Upper lobe of left lung (tissue), 6 donors: ENCODE measurements at places on chromosomes 1 and 21. TPM values are rescaled to one million over a fixed set of nuclear protein-coding genes. Genes with fewer than 3 reads are reported as not detected.

PEX19 gene
- 32.5 TPM for total RNA-seq

GPX7 gene
- total RNA-seq, result 11.5 TPM

KRTAP21-2 gene
- not detected for total RNA-seq

ADAM30 gene
- total RNA-seq, result not detected

BARHL2 gene
- not detected for total RNA-seq

SAMSN1 gene
- 19.2 TPM for total RNA-seq

TCHH gene
- total RNA-seq, result 0.29 TPM

DNA sequence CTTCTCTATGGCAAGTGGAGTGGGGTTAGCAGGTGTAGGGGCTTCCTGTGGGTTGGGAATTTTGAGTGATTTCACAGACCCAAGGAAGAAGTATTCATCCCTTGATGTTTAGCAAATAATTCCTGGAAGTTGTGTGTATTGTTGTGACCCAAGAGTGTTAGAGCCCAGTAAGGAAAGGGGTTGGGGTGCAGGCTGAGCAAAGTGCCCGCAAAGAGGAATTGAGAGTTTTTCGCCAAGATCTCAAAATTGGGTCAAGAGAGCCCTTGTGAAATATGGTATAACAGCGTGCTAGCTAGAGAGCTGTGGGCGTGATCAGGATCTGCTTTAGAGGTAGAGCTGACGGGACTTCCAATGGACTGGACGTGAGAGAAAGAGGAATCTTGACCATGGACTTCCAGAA lies 73.0 kb upstream of the LAPTM5 start:
- peaks cover 5% of the 10 kb centered on the region for H3K4me1 ChIP-seq
- H3K27me3 ChIP-seq, result no peaks in the 10 kb centered on the region
- H3K27ac ChIP-seq, result no peak overlapping the region
- H3K36me3 ChIP-seq, result no peaks in the 10 kb centered on the region

DNA sequence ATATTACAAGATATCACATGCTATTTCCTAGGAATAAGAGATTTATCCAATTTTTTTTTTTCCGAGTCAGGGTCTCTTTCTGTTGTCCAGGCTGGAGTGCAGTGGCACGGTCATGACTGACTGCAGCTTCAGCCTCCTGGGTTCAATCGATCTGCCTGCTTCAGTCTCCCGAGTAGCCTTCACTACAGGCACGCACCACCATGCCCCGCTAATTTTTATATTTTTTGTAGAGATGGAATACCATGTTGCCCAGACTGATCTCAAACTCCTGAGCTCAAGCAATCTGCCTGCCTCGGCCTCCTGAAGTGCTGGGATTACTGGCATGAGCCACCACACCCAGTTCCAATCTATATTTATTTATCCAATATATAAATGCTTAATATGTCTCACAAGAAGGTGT lies 18.0 kb upstream of the WDTC1 start:
- no peaks in the 10 kb centered on the region for H3K4me1 ChIP-seq
- no peak overlapping the region for H3K27ac ChIP-seq
- DNase-seq, result no peak
- H3K36me3 ChIP-seq, result no peaks in the 10 kb centered on the region

GRCh38 chr1:153612755-153613331 lies at the start of gene S100A16:
TSS of gene S100A16 (minus strand) at chr1:153613137. CDS start at chr1:153608151, 4,986 bp downstream.
- peak; percentile 87 for DNase-seq
- peak within 1 kb of the TSS; percentile 95 for H3K27ac ChIP-seq
- H3K4me3 ChIP-seq, result peak within 1 kb of the TSS; percentile 49
- H3K27me3 ChIP-seq, result no peaks in the 10 kb centered on the region
- H3K4me1 ChIP-seq, result peaks cover 74% of the 10 kb centered on the region

GRCh38 chr1:59766227-59766855 lies 48.4 kb upstream of the HOOK1 start:
- no peak for DNase-seq
- H3K4me3 ChIP-seq, result no peak overlapping the region
- H3K4me1 ChIP-seq, result no peaks in the 10 kb centered on the region
- no peak overlapping the region for H3K27ac ChIP-seq
- H3K27me3 ChIP-seq, result no peaks in the 10 kb centered on the region

- no peak for DNase-seq
- peaks cover 3% of the 10 kb centered on the region for H3K36me3 ChIP-seq
- no peak overlapping the region for H3K27ac ChIP-seq
Measured at GRCh38 chr1:230176871-230177411, 109.9 kb downstream of the GALNT2 start.

GRCh38 chr1:69388044-69388443 lies 179.7 kb upstream of the LRRC7 start:
- DNase-seq, result no peak
- no peaks in the 10 kb centered on the region for H3K27me3 ChIP-seq
- H3K36me3 ChIP-seq, result no peaks in the 10 kb centered on the region
- no peak overlapping the region for H3K27ac ChIP-seq

DNA sequence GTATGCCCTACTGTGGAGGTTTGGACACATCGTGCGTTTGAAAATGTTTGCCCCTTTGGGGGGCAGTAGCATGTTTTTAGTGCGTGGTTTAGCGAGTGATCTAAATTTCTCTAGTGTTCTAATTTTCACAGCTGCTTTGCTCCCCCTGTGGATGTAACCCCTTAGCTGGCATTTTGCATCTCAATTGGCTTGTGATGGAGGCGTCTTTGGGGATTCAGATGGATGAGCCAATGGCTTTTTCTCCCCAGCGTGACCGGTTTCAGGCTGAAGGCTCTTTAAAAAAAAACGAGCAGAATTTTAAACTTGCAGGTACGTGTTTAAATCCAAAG lies 836 bp downstream of the CDC7 start:
- peak overlapping the region; percentile 93 for H3K27ac ChIP-seq
- peaks cover 14% of the 10 kb centered on the region for H3K4me1 ChIP-seq
- H3K36me3 ChIP-seq, result no peaks in the 10 kb centered on the region
- no peak for DNase-seq

DNA sequence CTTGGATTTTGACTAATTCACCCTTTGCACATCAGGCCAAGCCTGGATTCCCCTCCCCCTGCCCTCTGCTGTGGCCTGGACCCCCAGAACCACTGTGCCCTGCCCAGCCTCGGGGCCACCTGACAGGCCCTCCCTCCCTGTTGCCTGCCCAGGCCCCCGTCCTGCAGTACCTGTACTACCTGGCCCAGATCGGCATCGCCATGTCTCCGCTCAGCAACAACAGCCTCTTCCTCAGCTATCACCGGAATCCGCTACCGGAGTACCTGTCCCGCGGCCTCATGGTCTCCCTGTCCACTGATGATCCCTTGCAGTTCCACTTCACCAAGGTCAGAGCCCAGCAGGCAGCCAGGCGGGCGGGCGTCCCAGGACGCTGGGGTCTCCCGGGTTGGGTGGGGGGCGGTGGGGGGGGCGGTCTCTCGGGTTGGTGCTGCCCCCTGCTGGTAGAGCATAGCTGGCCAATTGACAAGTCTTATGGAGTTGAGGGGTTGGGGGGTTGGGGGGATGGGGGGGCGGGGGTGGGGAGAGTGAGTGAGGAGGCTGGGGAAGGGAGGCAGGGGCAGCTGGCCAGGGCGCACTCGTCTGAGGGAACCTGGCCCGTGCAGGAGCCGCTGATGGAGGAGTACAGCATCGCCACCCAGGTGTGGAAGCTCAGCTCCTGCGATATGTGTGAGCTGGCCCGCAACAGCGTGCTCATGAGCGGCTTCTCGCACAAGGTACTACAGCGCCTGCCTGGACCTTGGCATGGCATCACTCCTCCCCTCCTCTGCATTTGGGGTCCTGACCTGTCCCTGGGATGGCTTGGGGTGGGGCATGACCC lies 10.7 kb downstream of the AMPD2 start:
- H3K4me3 ChIP-seq, result no peak overlapping the region
- H3K4me1 ChIP-seq, result no peaks in the 10 kb centered on the region
- H3K27me3 ChIP-seq, result no peaks in the 10 kb centered on the region
- peak; percentile 72 for DNase-seq

- no peaks in the 10 kb centered on the region for H3K4me1 ChIP-seq
- no peaks in the 10 kb centered on the region for H3K27me3 ChIP-seq
- no peak overlapping the region for H3K4me3 ChIP-seq
- no peaks in the 10 kb centered on the region for H3K36me3 ChIP-seq
- peak; percentile 2 for DNase-seq
Measured at GRCh38 chr1:53628286-53628955, 110.5 kb downstream of the GLIS1 start.

- peaks cover 29% of the 10 kb centered on the region for H3K4me1 ChIP-seq
- H3K27me3 ChIP-seq, result no peaks in the 10 kb centered on the region
- H3K4me3 ChIP-seq, result peak overlapping the region; percentile 95
- peak overlapping the region; percentile 93 for H3K27ac ChIP-seq
- no peak for DNase-seq
Measured at GRCh38 chr1:228407106-228408040, 738 bp upstream of the TRIM11 start.

GRCh38 chr21:39094847-39095579 lies 88.2 kb downstream of the PSMG1 start:
- no peak for DNase-seq
- H3K4me1 ChIP-seq, result peaks cover 10% of the 10 kb centered on the region
- no peaks in the 10 kb centered on the region for H3K36me3 ChIP-seq
- peak overlapping the region; percentile 86 for H3K27ac ChIP-seq
- no peaks in the 10 kb centered on the region for H3K27me3 ChIP-seq

DNA sequence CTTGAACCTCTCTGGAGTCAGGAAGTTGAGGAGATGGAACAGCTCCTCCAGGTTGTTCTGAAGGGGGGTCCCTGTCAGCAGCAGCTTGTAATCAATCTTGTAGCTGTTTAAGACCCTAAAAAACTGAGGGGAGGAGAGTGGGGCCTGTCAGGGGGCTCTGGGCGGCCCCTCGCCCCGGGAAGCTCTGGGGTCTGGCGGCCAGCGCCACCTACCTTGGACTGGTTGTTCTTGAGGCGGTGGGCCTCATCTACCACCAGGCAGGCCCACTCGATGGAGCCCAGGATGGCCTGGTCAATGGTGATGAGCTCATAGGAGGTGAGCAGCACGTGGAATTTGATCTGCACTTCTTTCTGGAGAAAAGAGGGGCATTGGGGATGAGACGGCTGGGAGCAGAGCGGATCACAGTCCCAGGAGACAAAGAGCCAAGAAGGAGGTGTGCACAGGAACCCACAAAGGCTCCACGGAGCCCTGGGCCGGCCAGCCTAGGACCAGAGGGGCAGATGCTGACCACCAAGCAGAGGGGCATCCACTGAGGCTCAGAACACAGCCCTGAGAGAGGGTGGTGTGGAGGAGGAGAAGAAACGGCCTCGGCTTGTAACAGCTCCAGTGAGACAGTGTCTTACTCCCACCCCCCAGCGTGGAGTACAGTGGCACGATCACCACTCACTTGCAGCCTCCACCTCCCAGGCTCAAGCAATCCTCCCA lies 43.5 kb downstream of the CHD5 start:
- no peaks in the 10 kb centered on the region for H3K36me3 ChIP-seq
- no peak overlapping the region for H3K4me3 ChIP-seq
- no peaks in the 10 kb centered on the region for H3K27me3 ChIP-seq
- H3K4me1 ChIP-seq, result no peaks in the 10 kb centered on the region
- H3K27ac ChIP-seq, result no peak overlapping the region

GRCh38 chr1:209597499-209597898 lies 14.0 kb downstream of the CAMK1G start:
- no peak for DNase-seq
- H3K4me1 ChIP-seq, result no peaks in the 10 kb centered on the region
- no peaks in the 10 kb centered on the region for H3K27me3 ChIP-seq
- no peak overlapping the region for H3K27ac ChIP-seq
- H3K4me3 ChIP-seq, result no peak overlapping the region

- no peak for DNase-seq
- H3K27ac ChIP-seq, result no peak overlapping the region
- H3K27me3 ChIP-seq, result no peaks in the 10 kb centered on the region
- H3K36me3 ChIP-seq, result no peaks in the 10 kb centered on the region
- H3K4me3 ChIP-seq, result no peak overlapping the region
Measured at GRCh38 chr1:111281411-111281810, 9.2 kb upstream of the CHIA start.
